ENCODE measurements at places on chromosomes 3 and 15. TPM values are rescaled to one million over a fixed set of nuclear protein-coding genes. Genes with fewer than 3 reads are reported as not detected.
A peak's percentile ranks its signal among the peaks of the same experiment; 100 is the strongest.

Gene FBXL22
- total RNA-seq: 0.25 TPM

DNA sequence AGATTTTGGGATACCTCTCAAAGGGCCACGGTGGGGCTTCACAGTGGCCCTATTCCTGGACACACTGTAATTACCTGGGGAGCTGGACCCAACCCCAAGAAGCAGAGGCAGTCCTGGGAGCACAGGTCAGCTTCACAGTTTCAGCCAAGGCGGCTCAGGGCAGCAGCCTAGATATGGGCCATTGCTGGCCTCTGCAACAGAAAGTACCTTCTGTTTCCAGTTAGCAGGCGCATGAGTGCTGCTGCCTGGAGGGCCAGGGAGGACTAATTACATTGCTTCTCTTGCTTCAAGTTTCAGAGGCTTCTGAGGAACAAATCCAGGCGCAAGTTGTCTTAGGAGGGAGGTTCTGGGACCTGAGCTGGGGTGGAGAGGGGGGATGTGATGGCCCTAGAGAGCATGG lies 13.5 kb upstream of the DUSP7 start:
- H3K27me3 ChIP-seq: no peaks in the 10 kb centered on the region
- no peak for DNase-seq
- H3K36me3 ChIP-seq: no peaks in the 10 kb centered on the region

DNA sequence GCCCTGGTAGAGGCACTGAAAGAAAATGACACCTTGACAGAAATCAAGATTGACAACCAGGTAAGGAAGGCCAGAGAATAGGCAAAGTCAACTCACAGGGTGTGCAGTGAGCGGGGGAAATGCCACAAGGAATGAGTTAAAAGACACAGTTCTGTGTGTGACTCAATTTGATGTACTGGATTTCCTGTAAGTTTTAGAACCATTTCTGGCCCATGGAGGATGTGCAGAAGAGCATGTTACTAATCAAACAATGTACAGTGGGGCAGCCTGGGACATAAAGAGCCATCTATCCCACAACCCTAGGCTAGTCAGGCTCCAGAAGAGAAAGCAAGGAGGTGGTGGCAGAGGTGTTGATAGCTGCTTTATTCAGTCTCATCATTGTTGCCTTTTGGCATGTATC lies 31.2 kb upstream of the TMOD3 start:
- H3K36me3 ChIP-seq: no peaks in the 10 kb centered on the region
- no peaks in the 10 kb centered on the region for H3K27me3 ChIP-seq
- H3K4me3 ChIP-seq: no peak overlapping the region
- no peaks in the 10 kb centered on the region for H3K4me1 ChIP-seq

GRCh38 chr3:44883213-44883955 lies 9.0 kb downstream of the TGM4 start:
- no peaks in the 10 kb centered on the region for H3K27me3 ChIP-seq
- H3K4me3 ChIP-seq: no peak overlapping the region
- H3K4me1 ChIP-seq: no peaks in the 10 kb centered on the region
- no peak for DNase-seq

DNA sequence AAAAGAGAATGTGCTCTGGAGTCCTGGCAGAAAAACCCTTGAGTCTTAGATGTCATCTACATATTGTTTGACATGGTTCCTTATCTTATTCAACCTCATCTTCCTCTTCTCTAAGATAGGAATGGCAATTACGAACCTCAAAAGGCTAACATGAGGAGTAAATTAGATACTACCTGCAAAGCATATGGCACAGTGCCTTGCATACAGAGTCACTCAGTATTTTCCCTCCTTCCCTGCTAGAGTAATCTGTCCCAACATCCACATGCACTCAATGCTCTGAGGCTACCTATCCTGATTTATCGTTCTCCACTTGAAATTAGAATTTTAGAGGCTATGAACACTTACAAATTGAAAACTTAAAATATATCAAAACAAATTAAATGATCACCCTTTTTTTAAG lies 386.7 kb downstream of the RSL24D1 start:
- DNase-seq: no peak
- H3K27me3 ChIP-seq: no peaks in the 10 kb centered on the region
- no peaks in the 10 kb centered on the region for H3K4me1 ChIP-seq
- H3K4me3 ChIP-seq: no peak overlapping the region
- no peak overlapping the region for H3K27ac ChIP-seq

Gene ZNF80
- total RNA-seq: not detected

DNA sequence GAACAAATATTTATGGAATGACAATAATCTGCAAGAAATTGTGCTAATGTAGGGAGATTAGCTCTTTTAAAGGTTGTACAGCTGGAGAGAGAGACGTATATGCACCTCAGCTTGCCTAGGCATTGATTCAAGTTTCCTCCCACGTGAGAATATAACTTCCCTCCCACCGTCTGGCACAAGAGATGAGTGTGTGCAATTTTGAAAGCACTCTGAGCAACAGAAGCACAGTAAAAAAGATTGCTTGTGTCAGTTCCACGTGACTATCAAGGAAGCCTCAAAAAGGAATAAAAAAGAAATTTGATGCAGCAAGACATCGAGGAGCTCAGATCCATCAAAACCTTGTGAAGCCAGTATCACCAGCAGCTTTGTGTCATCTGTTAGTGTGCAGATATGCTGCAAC lies 435.3 kb downstream of the TUSC7 start:
- no peak overlapping the region for H3K4me3 ChIP-seq
- DNase-seq: no peak
- no peaks in the 10 kb centered on the region for H3K4me1 ChIP-seq
- no peak overlapping the region for H3K27ac ChIP-seq

Gene ANKRD63
- total RNA-seq: not detected

- H3K4me3 ChIP-seq: no peak within 1 kb of the TSS
- H3K27me3 ChIP-seq: no peaks in the 10 kb centered on the region
- peaks cover 1% of the 10 kb centered on the region for H3K4me1 ChIP-seq
- no peaks in the 10 kb centered on the region for H3K36me3 ChIP-seq
- peak; percentile 67 for DNase-seq
Measured at GRCh38 chr15:74826364-74826819, at the start of gene CPLX3. Gene CPLX3, plus strand, starts transcription at chr15:74826627. Its CDS starts 77 bp downstream, at chr15:74826704.

GRCh38 chr3:178684881-178685590 lies 148.8 kb downstream of the KCNMB2 start:
- H3K36me3 ChIP-seq: no peaks in the 10 kb centered on the region
- H3K4me3 ChIP-seq: no peak overlapping the region
- H3K4me1 ChIP-seq: no peaks in the 10 kb centered on the region
- no peak for DNase-seq
- no peaks in the 10 kb centered on the region for H3K27me3 ChIP-seq

Data from liver (tissue), 10 donors.